Cortex of kidney (tissue), 1 donor: ENCODE measurements at places on chromosomes 5 and 9.

GRCh38 chr5:135031813-135032694 lies 2.0 kb downstream of the PITX1 start:
- DNase-seq: no peak

- DNase-seq: no peak
These were observed 143.3 kb downstream of the CDC42SE2 start for GRCh38 chr5:131406975-131407638.

DNA sequence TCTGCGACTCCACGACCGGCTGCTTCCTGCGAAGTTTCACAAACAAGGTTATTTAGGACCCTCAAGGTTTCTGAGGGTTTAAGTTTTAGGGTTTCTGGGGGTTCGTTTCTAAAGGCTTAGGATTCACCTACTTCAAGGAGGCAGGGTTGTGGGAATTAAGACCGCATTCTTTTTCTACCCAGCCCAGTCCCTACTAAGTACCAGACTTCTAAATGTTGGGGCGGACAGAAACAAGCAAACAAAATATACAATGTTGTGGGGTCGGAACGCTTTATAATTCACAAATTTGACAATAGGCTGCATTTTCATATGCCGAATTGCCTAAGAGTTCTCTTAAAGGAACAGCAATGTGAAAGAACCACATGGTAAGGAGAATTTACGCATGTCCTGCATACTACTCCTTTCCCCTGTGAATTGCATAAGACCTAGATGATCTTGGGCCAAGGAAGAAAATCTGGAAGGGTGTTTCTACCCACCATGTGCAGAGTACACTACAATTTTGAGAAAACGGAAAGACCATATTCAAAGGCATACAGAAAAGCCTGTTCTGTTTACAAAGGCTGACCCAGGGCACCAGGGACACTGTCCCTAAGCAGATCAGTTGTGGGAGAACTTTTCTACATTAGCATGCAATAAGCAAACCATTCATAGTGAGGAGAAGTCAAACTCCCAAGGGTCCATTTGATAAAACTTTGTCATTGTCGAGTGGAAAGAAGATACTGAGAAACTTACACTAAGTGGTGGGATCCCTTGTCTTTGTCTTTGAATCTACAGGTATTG lies 457.3 kb downstream of the RAB3C start:
- DNase-seq: no peak

DNA sequence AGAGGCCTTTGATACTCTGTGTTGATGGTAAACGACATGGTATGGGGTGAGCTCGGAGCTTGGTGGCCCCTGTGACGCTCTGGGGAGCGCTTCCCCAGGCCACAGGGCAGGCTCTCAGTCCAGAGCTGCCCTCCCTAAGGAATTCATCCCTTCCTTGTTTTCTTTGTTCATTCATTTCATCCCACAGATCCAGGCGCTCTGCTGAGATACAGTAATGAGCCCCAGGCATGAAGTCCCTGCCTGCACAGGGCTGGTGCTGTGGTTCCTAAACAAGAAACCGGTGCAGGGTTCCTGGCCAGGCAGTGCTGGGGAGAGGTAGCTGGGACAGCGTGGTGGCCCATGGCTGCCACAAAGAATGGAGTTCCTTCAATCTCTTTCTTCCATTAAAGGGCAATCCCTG lies 14.4 kb downstream of the NEK6 start:
- no peak for DNase-seq
